ENCODE measurements at places on chromosomes 6 and 20.

DNA sequence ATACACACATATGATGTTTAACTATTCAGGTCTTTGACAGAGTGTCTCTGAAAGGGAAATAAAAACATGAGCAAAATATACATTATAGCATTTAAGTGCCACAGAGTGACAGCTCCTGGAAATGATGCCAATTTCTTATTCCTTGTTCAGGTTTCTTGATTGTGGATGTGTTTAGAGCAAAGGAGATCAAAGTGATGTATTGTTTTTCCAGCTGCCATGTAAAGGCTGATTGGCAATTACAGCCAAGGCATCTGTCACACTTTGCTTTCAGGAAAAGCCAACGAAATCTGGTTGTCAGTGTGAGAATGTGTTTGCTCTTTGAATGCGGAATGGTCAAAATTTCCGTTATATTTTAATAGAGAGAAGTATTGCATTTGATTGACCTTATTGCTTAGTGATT, 347.8 kb upstream of the FLRT3 start:
- DNase-seq = no peak

- DNase-seq = no peak
These were observed 434.1 kb downstream of the RFPL4B start for GRCh38 chr6:112781241-112781640.

GRCh38 chr6:70411542-70412251, 1.6 kb upstream of the FAM135A start:
- no peak for DNase-seq

DNA sequence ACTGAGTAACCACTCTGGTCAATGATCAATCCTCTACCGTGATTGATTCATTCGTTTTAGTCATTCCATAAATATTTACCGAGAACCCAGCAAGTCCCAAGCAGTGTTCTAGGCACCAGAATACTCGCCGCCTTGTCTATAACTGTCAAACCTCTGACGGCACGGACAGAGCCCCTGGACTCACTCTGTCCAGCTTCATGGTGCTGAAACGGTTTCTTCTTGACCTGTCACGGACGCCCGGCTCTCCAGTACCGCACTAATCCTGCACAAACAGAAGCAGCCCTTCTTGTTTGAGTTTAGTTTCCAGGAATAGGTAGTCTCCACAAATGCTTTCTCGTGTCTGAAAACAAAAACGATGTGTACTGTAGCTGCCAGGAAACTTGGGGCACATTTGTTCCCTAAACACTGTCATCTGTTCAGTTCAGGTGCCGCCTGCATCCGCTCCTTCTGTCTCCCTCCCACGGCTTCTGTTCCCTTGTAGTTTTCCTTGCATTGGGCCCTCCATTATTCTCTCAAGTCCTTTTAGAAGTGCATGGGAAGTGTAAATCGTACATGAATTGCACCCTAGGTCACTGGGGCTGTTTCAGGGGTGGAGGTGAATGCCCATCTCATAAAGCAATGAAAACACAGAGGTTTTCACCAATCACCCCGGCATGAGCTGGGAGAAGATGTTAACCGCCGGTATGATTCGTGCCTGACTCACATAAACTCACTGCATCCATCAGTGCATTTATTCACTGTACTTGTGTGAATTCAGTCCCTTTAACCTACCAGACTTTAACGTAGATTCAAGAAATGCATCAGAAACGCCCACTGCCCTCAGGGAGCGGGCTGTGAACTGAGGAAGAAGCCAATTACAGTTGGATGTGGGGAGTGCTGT, 209.3 kb upstream of the CDH4 start:
- no peak for DNase-seq

DNA sequence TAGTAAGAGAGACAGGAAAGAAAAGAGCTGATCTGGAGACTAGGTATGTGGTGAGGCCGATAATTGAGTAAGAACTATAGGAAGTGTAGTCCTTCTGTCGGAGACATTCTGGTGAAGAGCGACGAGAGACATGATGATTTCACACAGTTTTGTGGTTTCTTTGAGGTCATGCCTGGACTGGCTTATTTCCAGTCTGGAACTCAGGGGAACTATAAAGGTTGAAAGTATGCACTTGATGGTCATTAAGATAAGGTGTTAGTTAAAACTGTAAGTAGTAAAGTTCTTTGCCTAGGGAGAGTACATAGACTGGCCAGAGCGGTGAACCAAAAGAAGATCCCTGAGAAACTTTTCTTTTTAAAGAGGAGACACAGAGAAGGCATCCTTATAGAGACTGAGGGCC, 68.8 kb downstream of the RFX6 start:
- peak; percentile 6 for DNase-seq

DNA sequence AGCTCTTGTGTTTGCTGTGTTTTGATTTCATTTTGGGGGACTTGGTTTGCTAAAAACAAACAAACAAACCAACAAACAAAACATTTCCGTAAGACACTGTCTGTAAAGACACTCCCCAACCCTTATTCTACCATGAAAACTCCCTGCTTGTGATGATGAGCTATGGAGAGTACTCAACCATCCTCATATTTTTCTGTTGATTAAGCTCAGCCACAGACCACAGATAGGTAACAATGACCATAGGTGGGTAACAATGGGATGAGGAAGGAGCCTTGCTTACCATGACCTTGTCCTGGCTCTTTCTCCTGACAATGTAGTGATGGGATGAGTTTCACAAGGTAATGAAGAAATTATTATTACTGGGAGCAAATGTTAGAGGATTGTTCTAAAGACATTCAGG, 11.4 kb upstream of the FAM83B start:
- DNase-seq = no peak

DNA sequence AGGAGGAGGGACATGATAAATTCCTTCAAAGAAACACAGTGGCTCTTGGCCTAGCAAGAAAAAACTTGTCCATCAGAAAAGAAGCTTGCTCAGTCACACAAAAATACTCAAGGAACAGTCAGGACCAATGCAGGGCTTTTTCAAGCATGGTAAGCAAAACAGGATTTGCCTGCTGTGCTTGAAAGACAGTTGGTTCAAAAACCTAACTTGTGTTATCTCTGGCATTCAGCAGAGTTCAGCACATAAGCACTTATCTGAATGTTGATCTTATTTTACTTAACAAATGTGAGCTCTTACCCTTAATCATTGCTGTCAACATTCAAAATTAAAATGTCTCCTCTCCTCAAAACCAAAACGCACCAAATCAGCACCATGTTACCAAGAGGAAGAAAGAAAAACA, 38.3 kb downstream of the ATG5 start:
- DNase-seq = no peak

DNA sequence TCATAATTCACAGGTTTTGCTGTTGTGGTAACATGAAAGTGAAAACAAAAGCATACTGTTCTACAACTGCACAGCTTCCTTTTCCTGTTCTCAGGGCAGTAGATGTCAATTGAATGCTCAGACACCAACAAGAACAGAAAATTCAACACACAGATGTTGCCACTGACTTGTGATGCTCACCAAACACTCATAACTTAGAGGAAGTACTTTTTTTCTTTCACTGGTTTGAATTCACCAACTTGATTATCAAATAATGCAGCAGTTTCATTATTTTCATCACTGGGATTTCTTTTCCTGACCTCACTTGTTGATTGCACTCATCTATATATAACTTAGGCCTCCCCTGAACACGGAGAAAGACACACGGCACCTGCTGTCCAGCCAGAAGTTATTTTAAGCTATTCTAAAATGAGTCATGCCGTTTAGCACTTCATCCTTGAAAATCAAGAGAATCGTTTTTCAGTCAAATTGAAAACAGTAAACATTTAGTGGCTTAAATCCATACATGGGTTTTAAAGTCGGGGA, 949 bp downstream of the TXLNB start:
- peak; percentile 28 for DNase-seq

DNA sequence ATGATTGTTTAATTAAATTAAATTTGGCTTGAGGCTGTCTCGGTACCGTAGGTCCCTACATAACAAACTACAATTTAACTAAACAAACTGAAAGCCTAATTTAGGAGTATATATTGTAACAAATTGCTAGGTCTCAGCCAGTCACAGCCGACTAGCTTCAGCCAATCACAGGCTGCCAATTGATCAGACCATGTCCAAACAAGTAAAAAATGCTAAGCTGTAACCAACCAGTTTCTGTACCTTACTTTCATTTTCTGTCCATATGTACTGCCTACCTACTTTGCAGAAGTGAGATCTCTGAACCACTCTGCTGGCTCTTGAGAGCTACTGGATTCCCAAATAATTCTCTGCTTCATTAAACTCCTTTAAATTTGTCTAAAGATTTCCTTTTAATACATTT, 648.0 kb upstream of the GJE1 start:
- DNase-seq = no peak

Measured in HFFc6 (cell line).